ENCODE measurements at places on chromosomes 11 and 22.
A peak's percentile ranks its signal among the peaks of the same experiment; 100 is the strongest.

- DNase-seq: no peak
These were observed 10.5 kb downstream of the ARHGEF17 start for GRCh38 chr11:73318501-73319011.

GRCh38 chr11:116928102-116928777, 90.8 kb upstream of the APOA1 start:
- DNase-seq: peak; percentile 4

DNA sequence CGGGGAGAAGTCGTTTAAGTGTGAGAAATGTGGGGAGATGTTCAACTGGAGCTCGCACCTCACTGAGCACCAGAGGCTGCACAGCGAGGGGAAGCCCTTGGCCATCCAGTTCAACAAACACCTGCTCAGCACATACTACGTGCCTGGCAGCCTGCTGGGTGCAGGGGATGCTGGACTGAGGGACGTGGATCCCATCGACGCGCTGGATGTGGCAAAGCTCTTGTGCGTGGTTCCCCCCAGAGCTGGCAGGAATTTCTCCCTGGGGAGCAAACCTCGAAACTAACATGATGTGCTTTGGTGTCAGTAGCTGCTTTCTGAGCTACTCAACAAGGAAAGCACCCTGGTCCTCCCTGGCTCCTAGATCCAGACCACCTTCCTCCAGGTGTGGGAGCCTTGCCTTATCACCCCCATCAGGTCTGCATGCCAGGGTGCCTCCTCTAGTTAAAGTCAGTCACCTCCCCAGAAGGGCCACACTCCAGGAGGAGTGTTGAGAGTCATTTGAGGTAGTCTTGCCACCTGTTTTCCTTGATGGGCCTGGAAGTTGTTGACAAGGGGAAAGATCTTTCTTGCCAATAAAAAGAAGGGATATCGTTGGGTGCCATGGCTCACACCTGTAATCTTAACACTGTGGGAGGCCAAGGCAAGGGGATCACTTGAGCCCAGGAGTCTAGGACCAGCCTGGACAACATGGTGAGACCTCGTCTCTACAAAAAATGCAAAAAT, 12.9 kb downstream of the ZNF74 start:
- no peak for DNase-seq

- no peak for DNase-seq
These were observed 49.5 kb upstream of the ACCSL start for GRCh38 chr11:43998308-43998707.

- DNase-seq: peak; percentile 39
These were observed 35.6 kb upstream of the ACER3 start for GRCh38 chr11:76824980-76825725.
